CD4-positive, alpha-beta T cell treated with Interleukin-1 beta for 1 hour (primary cell): ENCODE measurements at places on chromosomes 7 and 10.

GRCh38 chr7:69568266-69568665 lies 30.0 kb upstream of the AUTS2 start:
- DNase-seq: no peak

- no peak for DNase-seq
Observed at GRCh38 chr7:71343039-71343438, 211.1 kb downstream of the GALNT17 start.

GRCh38 chr10:29068302-29068701 lies 220.6 kb upstream of the LYZL1 start:
- DNase-seq: no peak

DNA sequence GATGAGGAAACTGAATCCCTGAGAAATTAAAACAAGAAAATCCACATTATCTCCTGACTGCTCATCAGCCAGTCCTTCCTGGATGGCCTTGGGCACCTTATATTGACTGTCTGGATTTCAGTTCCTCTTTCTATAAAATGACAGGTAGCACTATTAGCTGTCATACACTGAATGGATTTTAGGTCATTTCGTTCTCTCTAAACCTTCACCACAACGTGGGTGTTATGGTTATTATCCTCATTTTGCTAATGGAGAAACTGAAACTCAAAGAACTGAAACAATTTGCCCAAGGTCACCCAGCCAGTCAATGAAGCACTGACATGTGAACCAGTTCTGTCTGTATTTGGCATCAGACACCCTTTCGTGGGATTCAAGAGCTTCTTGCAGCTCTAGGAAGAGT lies 193.8 kb downstream of the CYP26A1 start:
- DNase-seq: no peak

- DNase-seq: no peak
Observed at GRCh38 chr7:26497801-26498596, 206.3 kb downstream of the SNX10 start.

DNA sequence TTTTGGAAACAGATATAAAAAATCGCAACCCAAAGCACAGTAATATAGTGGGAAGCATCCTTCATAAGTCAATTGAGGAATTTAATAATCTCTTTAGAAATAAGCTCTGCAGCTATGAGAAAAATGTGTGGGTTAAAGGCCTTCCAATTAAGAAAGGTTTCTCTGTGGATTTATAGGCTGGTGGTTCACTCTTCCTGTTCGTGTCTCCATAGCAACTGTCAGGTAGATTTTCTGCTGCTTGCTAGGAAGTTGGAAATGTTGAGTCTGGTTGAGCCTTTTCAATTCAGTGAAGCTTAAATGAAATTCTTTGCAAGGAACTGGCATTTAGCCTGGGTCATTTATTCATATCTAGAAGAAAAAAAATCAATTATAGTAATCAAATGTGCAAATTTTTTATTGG lies 652.8 kb upstream of the CELF2 start:
- DNase-seq: no peak

- DNase-seq: no peak
Observed at GRCh38 chr10:45432113-45432512, 58.1 kb downstream of the ALOX5 start.

GRCh38 chr7:68440866-68441265 lies 1157.4 kb upstream of the AUTS2 start:
- no peak for DNase-seq

- DNase-seq: no peak
Observed at GRCh38 chr10:129877773-129878371, 86.2 kb downstream of the EBF3 start.

DNA sequence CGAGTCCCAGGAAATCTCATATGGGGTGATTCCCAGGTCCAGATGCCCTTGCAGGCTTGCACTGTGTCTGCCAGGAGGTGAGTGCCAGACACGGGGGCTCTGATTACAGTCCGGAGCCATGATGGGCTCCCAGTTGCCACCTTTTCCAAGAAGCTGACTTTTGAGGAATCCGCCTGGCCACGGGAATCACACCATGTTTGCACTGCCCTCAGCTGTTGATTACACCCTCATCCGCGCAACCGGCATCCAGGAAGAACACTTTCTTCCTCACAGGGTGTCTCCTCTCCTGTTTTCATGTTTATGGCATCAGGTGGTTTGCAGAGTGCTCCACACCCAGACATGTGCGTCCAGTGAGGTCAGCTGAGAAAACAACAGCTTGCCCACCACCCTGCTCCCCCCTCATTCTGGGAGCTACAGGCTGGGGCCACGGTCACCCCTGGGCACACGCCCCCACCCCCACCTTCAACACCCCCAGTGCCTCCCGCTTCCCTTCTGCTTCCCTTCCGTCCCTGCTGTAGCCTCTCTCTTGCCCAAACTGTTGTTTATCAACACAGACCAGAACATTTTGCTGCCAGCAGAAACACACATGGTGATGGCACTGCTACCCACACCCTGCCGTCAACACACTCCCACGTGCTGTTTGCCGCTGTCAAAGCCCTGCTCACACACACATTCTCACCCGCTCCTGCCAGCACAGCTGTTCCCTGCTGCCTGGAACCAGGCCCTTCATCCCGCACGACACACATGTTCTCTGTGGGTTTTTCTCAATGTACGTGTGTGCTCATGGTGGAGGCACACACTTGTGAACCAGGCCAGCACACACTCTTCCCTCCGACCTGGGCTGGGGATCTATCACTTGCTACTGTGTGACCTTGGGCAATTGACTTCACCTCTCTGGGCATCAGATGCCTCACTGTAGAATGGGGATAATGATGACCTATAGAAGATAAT lies 35.8 kb downstream of the DDIT4 start:
- DNase-seq: no peak
